Right ventricle myocardium superior (tissue), 1 donor: ENCODE measurements at places on chromosomes 7 and 10.

GRCh38 chr10:100890673-100891317 lies 22.0 kb upstream of the SLF2 start:
- DNase-seq, result no peak

- DNase-seq, result no peak
Measured at GRCh38 chr10:46248651-46249146, 38.1 kb upstream of the ANTXRL start.

DNA sequence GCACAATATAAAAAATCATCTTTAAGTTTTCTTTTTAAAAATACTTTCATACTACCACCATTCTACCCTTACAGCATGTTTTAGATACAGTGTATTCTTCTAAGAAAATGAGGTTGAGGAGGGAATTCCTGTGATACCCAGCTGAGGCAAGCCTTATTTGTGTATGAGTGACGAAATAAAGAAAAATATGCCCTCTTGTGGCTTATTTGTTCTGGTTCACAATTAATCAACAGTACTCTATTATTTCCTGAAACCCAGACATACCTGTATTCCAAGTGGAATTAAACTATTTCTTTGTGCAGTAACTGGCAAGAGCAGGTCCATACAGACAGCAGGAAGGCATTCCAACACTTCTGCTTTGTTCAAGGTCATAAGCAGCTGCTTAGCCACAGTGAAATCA lies 4.5 kb upstream of the SEMA3D start:
- DNase-seq, result no peak

GRCh38 chr7:124856299-124856888 lies 73.2 kb downstream of the POT1 start:
- DNase-seq, result no peak

GRCh38 chr7:39924122-39924521 lies 25.9 kb upstream of the CDK13 start:
- no peak for DNase-seq
